H9 (cell line): ENCODE measurements at places on chromosomes 11 and 22. TPM values are rescaled to one million over a fixed set of nuclear protein-coding genes. Genes with fewer than 3 reads are reported as not detected.
A peak's percentile ranks its signal among the peaks of the same experiment; 100 is the strongest.

GUCY1A2 gene
- total RNA-seq, result 0.55 and 0.70 TPM in 2 replicates

- H3K27ac ChIP-seq, result no peak overlapping the region
- peaks cover 33% of the 10 kb centered on the region for H3K36me3 ChIP-seq
- H3K4me1 ChIP-seq, result no peaks in the 10 kb centered on the region
- H3K4me3 ChIP-seq, result no peak overlapping the region
- no peaks in the 10 kb centered on the region for H3K27me3 ChIP-seq
These were observed 86.0 kb downstream of the USP35 start for GRCh38 chr11:78274739-78275138.

GRCh38 chr22:46547179-46547882 lies 9.9 kb upstream of the CELSR1 start:
- H3K36me3 ChIP-seq, result no peaks in the 10 kb centered on the region
- no peaks in the 10 kb centered on the region for H3K4me1 ChIP-seq
- H3K27ac ChIP-seq, result no peak overlapping the region
- no peak overlapping the region for H3K4me3 ChIP-seq
- H3K27me3 ChIP-seq, result no peaks in the 10 kb centered on the region

DNA sequence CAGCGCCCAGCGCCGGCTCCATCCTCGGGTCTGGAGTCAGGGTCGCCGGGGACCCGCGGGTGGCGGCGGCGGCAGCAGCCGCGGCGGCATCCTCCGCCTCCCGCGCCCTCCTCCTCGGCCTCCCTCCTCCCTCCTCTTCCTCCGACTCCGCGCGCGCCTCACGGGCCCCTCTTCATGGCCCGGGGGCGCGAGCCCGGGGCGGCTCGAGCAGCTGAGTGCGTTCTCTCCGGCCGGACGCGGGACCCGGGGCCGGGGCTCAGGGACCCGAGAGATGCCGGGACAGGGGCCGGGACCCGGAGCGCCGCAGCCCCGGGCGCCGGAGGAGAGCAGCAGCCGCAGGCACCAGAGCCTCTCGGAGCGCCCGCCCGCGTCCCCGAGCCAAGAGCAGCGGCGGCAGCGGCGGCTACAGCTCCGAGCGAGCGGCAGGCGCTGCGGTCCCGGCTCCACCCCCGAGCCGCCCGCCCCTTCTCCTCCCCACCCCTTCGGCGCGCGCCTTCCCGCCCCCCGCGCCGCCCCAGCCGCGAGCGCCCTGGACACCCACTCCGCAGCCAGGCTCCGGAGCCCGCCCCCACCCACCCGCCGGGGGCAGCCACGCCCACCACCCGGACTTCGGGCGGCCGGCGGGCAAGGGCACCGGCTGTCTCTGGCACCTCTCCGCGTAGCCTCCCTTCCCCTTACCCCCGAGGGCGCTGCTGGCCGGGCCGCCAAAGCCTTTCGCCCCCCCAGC lies at the start of gene CHST1:
TSS of gene CHST1 (minus strand) at position 417 of the 727 bp plus-strand sequence. CDS start 14,699 bp downstream, outside the sequence.
- H3K27me3 ChIP-seq, result peaks cover 17% of the 10 kb centered on the region; the same call in 1 of the 2 replicates
- H3K4me1 ChIP-seq, result no peaks in the 10 kb centered on the region; the same call in 1 of the 2 replicates
- DNase-seq, result peak; percentile 51
- no peak within 1 kb of the TSS for H3K27ac ChIP-seq

CNGA4 gene
- 0.11 and 0.20 TPM in 2 replicates for total RNA-seq

- H3K4me3 ChIP-seq, result no peak overlapping the region
- H3K36me3 ChIP-seq, result peaks cover 12% of the 10 kb centered on the region
- H3K27me3 ChIP-seq, result no peaks in the 10 kb centered on the region
- H3K4me1 ChIP-seq, result no peaks in the 10 kb centered on the region
- DNase-seq, result no peak
- no peak overlapping the region for H3K27ac ChIP-seq
These were observed 24.2 kb upstream of the PPP6R3 start for GRCh38 chr11:68436162-68436888.

GRCh38 chr22:45584621-45585436 lies 82.1 kb downstream of the FBLN1 start:
- no peak overlapping the region for H3K4me3 ChIP-seq
- H3K36me3 ChIP-seq, result no peaks in the 10 kb centered on the region; the same call in 1 of the 2 replicates
- no peak for DNase-seq
- no peak overlapping the region for H3K27ac ChIP-seq
- H3K4me1 ChIP-seq, result peaks cover 5% of the 10 kb centered on the region; the same call in 1 of the 2 replicates

- peaks cover 58% of the 10 kb centered on the region for H3K36me3 ChIP-seq
- H3K4me3 ChIP-seq, result no peak overlapping the region
- DNase-seq, result no peak
- no peaks in the 10 kb centered on the region for H3K4me1 ChIP-seq
- peaks cover 10% of the 10 kb centered on the region; the same call in 1 of the 2 replicates for H3K27me3 ChIP-seq
- H3K27ac ChIP-seq, result no peak overlapping the region
These were observed 44.6 kb downstream of the KCNQ1OT1 start for GRCh38 chr11:2655016-2655719.

DNA sequence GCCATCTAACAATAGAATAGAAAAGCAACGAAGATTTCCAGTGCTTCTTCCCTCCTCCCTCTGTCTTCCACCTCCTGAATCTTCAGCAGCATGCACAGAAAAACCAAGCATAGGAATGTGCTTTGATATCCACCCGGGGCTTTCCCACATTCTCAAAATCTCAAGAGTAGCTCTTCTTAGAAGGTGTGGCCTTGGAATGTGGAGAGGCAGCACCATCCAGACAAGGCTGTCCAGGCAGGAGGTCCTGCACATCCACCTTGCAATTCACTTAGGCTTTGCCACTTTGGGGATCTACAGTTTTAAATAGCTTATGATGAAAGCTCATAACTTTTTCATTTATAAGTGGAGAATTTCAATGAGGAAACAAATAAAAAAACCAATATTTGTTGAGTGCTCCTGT lies 72.9 kb downstream of the KIRREL3 start:
- DNase-seq, result no peak
- H3K4me1 ChIP-seq, result no peaks in the 10 kb centered on the region
- H3K27ac ChIP-seq, result no peak overlapping the region
- H3K36me3 ChIP-seq, result no peaks in the 10 kb centered on the region
- no peaks in the 10 kb centered on the region for H3K27me3 ChIP-seq
- no peak overlapping the region for H3K4me3 ChIP-seq

GRCh38 chr11:34074391-34074790 lies 22.9 kb downstream of the CAPRIN1 start:
- DNase-seq, result no peak
- no peaks in the 10 kb centered on the region for H3K4me1 ChIP-seq
- H3K27me3 ChIP-seq, result no peaks in the 10 kb centered on the region
- no peak overlapping the region for H3K27ac ChIP-seq

SEPTIN5 gene
- total RNA-seq, result 17.7 and 17.8 TPM in 2 replicates

SOX6 gene
- total RNA-seq, result 0.15 TPM in 1 of 2 replicates, not detected in the other

DNA sequence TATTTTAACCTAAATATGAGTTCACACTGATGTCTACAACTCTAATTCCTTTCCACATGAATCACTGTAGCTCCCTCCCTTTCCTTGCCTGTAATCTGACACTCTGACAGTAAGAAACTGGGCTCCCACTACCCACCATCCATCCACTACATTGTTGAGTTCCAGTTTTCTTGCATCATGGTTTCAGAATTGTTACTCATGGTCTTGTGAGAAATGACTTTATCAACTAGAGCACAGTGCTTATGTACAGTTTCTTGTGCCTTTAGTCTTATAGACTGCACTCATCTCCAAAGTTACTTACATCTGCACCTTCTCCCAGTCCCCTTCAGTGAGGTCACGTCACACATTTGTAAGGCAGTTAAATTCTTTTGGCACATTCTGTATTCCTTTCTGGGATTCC lies 78.6 kb downstream of the RTL6 start:
- no peak for DNase-seq
- no peaks in the 10 kb centered on the region for H3K4me1 ChIP-seq
- H3K4me3 ChIP-seq, result no peak overlapping the region
- H3K27ac ChIP-seq, result no peak overlapping the region
- H3K36me3 ChIP-seq, result peaks cover 7% of the 10 kb centered on the region; the same call in 1 of the 2 replicates

MS4A6A gene
- not detected in 2 replicates for total RNA-seq

GRCh38 chr22:39316440-39317083 lies 2.9 kb downstream of the RPL3 start:
- peak; percentile 88 for DNase-seq
- no peaks in the 10 kb centered on the region for H3K4me1 ChIP-seq
- peak overlapping the region; percentile 100 for H3K4me3 ChIP-seq

GRCh38 chr11:78432956-78433355 lies 15.3 kb upstream of the GAB2 start:
- H3K36me3 ChIP-seq, result no peaks in the 10 kb centered on the region
- no peak overlapping the region for H3K27ac ChIP-seq
- H3K27me3 ChIP-seq, result no peaks in the 10 kb centered on the region
- DNase-seq, result no peak
- H3K4me1 ChIP-seq, result no peaks in the 10 kb centered on the region

GRCh38 chr11:103842191-103842590 lies 194.2 kb upstream of the DDI1 start:
- H3K36me3 ChIP-seq, result no peaks in the 10 kb centered on the region
- no peak overlapping the region for H3K4me3 ChIP-seq
- H3K27me3 ChIP-seq, result no peaks in the 10 kb centered on the region
- DNase-seq, result no peak
- H3K4me1 ChIP-seq, result no peaks in the 10 kb centered on the region; the same call in 1 of the 2 replicates
- no peak overlapping the region for H3K27ac ChIP-seq

APBB1 gene
- total RNA-seq, result 34.8 and 37.0 TPM in 2 replicates

DNA sequence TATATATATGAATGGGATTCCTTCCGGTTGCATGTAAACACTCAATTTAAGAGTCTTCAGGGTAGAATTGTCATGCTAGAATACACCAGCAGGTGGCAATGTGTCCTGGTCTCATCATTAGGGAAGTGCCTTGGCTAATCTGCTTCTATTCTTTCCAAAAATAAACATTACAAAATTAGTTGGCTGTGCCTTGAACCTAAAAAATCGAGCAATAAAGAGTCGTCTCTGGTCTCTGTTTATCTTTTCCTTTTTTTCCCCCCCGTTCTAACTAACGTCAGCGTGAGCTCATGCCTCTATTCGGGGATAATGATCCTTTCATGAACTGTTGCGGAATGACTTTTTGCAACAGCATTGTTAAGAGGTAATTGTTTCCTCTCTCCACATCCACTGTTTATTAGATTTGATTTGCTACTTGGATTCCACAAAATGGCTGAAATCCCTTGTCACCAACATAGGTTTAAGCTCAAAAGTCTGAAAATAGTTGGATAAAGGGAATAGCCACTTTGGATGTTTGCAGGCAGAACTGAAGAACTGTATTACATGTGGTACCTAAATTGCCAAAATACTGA lies 1.2 kb upstream of the ARHGEF12 start:
- H3K4me1 ChIP-seq, result 0 out of 2 replicates have a peak, but pooled peaks cover 3% of the 10 kb centered on the region
- H3K36me3 ChIP-seq, result peaks cover 5% of the 10 kb centered on the region
- no peak overlapping the region for H3K27ac ChIP-seq
- DNase-seq, result peak; percentile 36

- no peaks in the 10 kb centered on the region for H3K36me3 ChIP-seq
- no peaks in the 10 kb centered on the region for H3K4me1 ChIP-seq
- no peak overlapping the region for H3K4me3 ChIP-seq
- DNase-seq, result no peak
- no peak overlapping the region for H3K27ac ChIP-seq
These were observed 27.0 kb downstream of the DSCAML1 start for GRCh38 chr11:117770061-117770460.

- no peaks in the 10 kb centered on the region; the same call in 1 of the 2 replicates for H3K4me1 ChIP-seq
- H3K4me3 ChIP-seq, result no peak overlapping the region
- H3K27ac ChIP-seq, result no peak overlapping the region
These were observed 8.0 kb downstream of the TUBGCP6 start for GRCh38 chr22:50236731-50237409.

IL17RA gene
- 8.7 and 12.4 TPM in 2 replicates for total RNA-seq
